ELF-1 (cell line): ENCODE measurements at places on chromosomes 3 and 15.

DNA sequence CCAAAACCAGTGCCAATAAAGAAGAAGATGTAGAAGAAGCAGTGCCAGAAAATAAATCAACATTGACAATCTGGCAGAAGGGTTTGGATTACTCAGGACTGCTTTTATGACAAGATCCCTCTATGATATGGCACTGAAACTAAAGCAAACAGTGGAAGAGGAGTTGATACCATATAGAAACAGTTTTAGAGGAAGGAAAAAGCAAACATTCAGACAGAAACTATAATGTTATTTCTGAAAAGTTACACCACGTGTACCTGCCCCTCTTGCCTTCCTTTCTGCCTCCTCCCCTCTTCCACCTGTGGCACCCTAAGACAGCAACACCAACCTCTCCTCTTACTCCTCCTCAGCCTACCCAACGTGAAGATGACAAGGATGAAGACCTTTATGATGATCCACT lies 63.0 kb downstream of the SFMBT1 start:
- no peak for DNase-seq

DNA sequence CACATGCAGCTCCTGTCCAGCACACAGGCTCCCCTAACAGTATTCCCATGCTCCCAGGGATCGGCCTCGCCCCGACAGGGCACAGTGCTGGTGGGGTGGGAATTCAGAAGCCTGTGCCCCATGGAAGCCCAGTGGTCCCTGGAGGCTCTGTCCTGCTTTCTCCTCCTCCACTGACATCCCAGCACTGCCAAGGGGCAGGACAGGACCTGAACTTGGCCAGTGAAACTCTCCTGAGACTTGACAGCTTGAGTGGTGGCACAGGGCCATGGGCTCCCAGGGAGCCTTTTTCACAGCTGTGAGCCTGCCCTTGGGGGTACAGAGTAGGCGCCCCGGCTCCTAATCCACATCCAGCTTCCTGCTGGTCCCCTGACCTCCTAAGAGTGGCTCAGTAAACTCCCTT lies 38.4 kb downstream of the IQSEC1 start:
- DNase-seq: no peak

GRCh38 chr3:73270839-73271483 lies 209.5 kb downstream of the EBLN2 start:
- no peak for DNase-seq

DNA sequence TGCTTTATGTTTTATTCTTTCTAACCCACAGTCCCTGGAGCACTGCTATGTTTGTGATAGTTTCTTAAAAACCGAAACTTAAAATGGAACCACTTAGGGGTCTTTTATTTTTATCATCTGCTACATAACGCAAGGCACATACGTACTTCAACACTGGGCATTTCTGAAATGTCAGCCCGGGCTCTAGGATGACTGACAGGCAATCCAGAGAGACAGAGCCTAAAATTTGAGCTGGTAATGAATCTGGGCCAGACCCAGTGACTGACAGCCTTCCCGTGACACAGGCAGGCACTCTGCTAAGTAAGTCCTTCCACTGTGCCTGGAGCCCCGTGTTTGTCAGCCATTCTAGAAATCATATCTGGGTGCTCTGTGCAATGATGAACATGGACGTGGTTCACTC lies 84.6 kb downstream of the RYR3 start:
- no peak for DNase-seq

GRCh38 chr15:28113394-28114113 lies 14.4 kb upstream of the OCA2 start:
- DNase-seq: no peak

DNA sequence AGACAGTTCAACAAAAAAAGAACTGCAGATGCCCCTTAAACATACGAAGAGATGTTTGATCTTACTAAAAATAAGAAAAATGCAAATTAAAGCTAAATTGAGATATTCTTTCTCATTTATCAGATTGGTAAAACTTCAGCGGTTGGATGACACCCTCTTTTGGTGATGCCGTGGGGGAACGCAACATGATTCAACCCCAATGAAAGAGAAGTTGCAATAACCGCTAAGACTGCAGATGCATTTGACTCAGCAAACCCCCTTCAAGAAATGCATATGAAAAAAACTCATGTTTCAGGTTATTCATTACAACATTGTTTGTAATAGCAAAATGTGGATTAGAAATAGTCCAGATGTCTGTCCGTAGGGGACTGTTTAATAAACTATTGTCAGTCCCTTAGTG lies 3.6 kb downstream of the KLHL6 start:
- DNase-seq: no peak

DNA sequence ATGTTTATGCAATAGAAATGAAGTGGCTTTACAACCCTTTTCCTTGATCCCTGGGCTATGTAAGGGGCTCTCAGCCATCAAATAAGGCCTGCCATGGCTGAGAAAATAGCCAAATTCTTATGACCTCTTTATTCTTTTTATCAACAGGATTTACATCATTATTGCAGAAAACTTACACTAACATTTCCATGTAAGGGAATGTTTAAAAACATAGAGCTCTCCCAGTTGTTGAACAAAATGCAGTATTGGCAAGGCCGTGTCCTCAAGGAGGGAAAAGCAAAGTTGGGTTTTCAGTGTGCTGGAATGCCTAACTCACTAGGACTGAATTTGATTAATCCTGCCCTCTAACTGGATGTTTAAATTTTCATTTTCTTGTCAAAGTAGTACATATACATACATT lies 22.3 kb downstream of the NR2C2 start:
- no peak for DNase-seq

- no peak for DNase-seq
These were observed 861.7 kb upstream of the NR2F2 start for GRCh38 chr15:95468820-95469219.
